Activated naive CD4-positive, alpha-beta T cell treated with anti-CD3 and anti-CD28 coated beads, Interleukin-2, amount 10 ng/mL, durations not matched to agents 7 days and 5 days (primary cell): ENCODE measurements at places on chromosomes 7 and 10.

DNA sequence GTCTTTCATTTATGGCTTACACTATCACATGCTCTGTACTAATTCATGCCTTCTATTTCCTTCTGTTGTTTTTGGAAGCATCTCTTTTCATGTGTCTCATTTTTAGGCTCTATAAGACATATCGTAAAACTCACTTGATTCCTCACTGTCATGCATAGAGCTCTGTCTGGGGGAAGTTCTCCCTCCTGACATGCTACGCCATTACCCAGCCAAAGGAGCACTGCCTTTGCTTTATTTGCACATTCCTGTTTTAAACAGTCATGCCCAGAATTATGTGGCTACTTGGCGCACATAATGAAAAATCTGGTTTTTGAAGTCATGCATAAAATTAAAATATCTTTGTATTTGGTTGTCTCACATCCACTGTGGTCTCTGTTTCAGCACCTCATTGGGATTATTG is 17.6 kb upstream of the AKR1C3 start:
- DNase-seq, result no peak

GRCh38 chr7:424301-424935 is 95.2 kb downstream of the PDGFA start:
- no peak for DNase-seq

- peak; percentile 71 for DNase-seq
These were observed 5.3 kb downstream of the NEUROG3 start for GRCh38 chr10:69567920-69568319.

- DNase-seq, result no peak
These were observed 255.2 kb downstream of the BUB3 start for GRCh38 chr10:123409426-123409825.

- no peak for DNase-seq
These were observed 4.0 kb downstream of the TUBAL3 start for GRCh38 chr10:5400468-5401240.

- DNase-seq, result no peak
These were observed 295.9 kb upstream of the NFE2L3 start for GRCh38 chr7:25855854-25856782.

GRCh38 chr7:70795948-70796347 is 336.0 kb upstream of the GALNT17 start:
- no peak for DNase-seq

- no peak for DNase-seq
These were observed 49.3 kb upstream of the INSIG1 start for GRCh38 chr7:155248366-155248756.

DNA sequence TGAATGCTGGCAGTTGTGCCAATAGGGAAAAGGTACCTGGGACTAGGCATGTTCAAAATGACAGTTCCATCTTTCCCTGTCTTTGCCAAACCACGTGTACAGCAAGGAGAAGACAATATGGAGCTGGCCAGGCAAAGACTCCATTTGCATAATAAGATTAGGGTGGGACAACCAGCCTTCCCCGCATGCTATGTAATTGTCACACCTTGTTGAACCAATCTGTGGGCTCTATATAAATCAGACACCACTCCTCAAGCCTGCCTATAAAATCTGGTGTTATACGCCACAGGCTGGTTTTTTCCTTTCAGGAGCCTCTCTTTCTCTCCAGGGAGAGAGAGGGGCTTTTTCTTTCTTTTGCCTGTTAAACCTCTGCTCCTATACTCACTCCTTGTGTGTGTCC is 11.0 kb upstream of the NUB1 start:
- no peak for DNase-seq
